ENCODE measurements at places on chromosomes 11 and 22. TPM values are rescaled to one million over a fixed set of nuclear protein-coding genes. Genes with fewer than 3 reads are reported as not detected.

The OR4A5 gene
- total RNA-seq = not detected

The RAB36 gene
- total RNA-seq = 0.77 TPM

The MPEG1 gene
- total RNA-seq = 2.8 TPM

The UBQLNL gene
- total RNA-seq = 0.50 TPM

The CASP1 gene
- 15.6 TPM for total RNA-seq

The CSNK2A3 gene
- 0.28 TPM for total RNA-seq

The DNAJB7 gene
- not detected for total RNA-seq

The CBLIF gene
- total RNA-seq = not detected

The KMT2A gene
- 140 TPM for total RNA-seq

Measured in CD4-positive, alpha-beta T cell (primary cell).